ENCODE measurements at places on chromosomes 7 and 10.

DNA sequence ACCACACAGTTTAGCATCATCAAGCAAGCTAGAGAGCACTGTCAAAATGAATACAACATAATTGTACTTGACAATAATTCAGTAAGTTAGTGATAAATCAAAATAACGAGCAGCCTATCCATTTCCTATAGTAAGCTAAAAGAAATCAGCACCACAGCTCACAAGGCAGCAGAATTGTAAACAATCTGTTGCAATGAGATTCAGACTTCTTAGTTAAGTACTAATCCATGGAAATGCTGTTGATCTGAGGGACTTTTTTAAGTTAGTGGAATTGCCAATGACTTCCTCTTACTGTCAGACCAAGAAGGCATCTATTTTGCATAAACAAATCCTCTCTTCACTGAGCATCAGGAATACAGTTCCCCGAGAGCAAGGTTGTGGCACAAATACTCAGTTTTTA is 136.6 kb upstream of the CCDC6 start:
- DNase-seq: no peak

- DNase-seq: no peak
These were observed 49.9 kb upstream of the NANOS1 start for GRCh38 chr10:118979661-118980060.

DNA sequence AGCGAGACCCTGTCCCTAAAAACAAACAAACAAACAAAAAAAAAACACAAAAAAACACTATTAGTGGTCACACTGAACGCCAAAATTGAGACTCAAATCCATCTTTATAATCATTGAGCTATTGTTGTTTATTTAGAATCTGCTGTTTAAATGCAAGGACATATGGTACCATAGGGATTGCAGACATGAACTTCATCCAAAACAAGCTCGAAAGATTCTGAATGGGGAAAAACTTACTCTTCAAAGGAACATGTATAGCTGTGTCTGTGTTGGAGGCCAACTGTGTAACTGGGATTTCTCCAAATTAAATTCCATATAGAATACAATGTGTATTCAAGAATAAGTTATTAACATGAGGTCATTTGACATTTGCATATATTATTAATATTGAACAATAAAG is 74.7 kb upstream of the GPR158 start:
- DNase-seq: no peak

DNA sequence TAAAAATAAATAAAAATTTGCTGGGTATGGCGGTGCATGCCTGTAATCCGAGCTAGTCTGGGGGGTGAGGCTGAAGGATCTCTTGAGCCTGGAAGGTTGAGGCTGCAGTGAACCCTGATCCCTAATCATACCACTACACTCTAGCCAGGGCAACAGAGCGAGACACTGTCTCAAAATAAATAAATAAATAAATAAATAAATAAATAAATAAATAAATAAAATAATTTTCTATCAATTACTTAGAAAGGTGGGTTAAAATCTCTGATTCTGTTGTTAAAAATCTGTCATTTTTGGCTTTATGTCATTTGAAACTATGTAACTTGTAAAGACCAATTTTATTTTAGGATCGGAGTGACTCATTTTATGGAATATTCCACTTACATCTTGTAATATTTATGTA is 958.6 kb downstream of the NXPH1 start:
- DNase-seq: no peak

DNA sequence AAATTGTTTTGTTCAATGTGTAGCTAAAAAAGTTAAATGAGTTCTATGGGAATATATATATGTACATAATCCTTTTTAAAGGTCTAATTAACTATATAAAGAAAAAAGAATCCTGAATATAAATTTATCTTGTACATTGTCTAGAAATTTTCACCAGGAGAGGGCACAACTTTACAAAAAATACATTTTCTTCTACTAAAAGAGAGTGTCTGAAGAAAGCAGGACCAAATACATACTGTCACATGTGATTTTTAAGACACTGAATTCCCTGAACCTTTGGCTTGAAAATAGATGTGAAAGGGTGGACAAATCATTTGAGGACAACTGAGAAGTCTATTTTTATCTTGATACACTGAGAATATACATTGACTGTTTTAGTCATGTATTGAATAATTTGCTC is 204.3 kb downstream of the DGKB start:
- DNase-seq: no peak

GRCh38 chr7:76056241-76056640 is 8.3 kb downstream of the MDH2 start:
- no peak for DNase-seq
